ENCODE measurements at places on chromosomes 7 and 10.

DNA sequence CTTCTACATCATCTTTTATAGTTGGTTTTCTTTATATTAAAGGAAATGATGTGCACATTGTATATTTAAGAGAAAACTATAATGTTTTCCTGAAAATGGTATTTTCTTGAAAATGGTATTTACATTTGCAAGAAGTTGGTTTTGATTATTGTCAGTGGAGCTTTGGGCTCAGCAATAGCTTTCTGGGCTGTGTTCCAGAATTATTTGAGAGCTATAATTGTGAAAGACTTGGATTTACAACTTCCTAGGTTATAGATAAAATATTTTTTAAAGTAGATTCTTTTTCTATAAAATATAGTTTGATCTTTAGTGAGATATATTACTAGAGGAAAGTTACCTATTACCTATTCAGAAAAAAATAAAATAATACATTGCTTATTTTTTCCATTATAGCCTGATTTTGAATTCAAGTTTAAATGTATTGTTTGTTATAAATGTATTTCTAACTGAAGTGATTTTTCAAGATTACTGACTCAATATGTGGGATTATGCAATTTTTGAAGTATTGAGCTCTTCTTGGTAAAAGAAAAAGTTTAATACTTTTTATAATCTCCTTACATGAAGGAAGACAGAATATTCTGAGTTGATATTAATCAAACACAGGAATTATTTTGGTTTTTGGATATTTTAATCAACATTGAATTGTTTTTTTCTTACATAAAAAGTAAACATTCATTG, 20.2 kb downstream of the GNAI1 start:
- no peak for ATAC-seq

DNA sequence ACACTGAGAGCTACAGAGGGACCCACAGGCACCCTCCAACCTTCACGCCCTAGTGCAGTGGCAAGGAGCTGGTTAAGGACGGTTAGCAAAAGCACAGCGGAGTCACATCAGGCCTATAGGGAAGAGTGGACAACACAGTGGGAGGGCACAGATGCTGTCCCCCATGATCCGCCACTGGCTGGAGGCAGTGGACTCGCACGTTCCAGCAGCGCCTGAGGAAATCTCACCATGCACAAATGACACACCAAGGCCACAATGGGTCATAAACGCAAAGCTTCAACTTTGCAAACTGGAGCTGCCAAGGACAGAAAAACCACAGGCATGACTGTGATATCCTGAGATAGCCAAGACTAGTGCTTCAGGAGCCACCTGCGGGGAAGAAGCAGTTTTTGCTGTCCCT, 58.8 kb downstream of the GRB10 start:
- ATAC-seq = no peak

DNA sequence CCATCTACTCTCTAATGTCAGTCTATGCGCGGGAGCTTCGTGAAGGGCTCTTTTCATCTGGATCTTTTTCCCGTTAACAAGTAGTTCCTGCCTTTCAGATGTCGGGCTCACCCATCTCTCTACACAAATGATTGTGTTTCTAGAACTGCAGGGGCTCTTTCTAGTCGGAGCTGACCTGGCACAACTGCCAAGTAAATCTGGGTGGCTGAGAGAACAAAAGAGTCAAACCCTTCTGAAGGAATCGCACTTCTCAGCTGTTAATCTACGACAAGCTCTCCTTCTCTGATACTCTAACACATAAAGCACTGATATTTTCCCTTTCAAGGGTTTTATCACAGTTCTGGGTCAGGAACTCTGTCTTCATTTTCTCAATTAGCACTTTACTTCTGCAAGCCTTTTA, 144.7 kb downstream of the NRP1 start:
- no peak for ATAC-seq

GRCh38 chr10:79322616-79323543, 24.4 kb upstream of the PPIF start:
- ATAC-seq = peak; percentile 71

GRCh38 chr10:102769375-102770107, 25.8 kb downstream of the WBP1L start:
- ATAC-seq = no peak

GRCh38 chr7:191981-192649, at the start of gene FAM20C:
TSS of gene FAM20C (plus strand) at chr7:192571. CDS start at chr7:193200, 629 bp downstream.
- peak; percentile 64 for ATAC-seq

- no peak for ATAC-seq
Observed at GRCh38 chr7:156792611-156793010, 100.4 kb downstream of the LMBR1 start.
